ENCODE measurements at places on chromosomes 2 and 18. TPM values are rescaled to one million over a fixed set of nuclear protein-coding genes. Genes with fewer than 3 reads are reported as not detected.

Gene BOLA3
- total RNA-seq: 156 TPM

Gene KIF3C
- total RNA-seq: 10.2 TPM

GRCh38 chr18:8252371-8252770 lies 356.9 kb upstream of the RAB12 start:
- no peak for DNase-seq

DNA sequence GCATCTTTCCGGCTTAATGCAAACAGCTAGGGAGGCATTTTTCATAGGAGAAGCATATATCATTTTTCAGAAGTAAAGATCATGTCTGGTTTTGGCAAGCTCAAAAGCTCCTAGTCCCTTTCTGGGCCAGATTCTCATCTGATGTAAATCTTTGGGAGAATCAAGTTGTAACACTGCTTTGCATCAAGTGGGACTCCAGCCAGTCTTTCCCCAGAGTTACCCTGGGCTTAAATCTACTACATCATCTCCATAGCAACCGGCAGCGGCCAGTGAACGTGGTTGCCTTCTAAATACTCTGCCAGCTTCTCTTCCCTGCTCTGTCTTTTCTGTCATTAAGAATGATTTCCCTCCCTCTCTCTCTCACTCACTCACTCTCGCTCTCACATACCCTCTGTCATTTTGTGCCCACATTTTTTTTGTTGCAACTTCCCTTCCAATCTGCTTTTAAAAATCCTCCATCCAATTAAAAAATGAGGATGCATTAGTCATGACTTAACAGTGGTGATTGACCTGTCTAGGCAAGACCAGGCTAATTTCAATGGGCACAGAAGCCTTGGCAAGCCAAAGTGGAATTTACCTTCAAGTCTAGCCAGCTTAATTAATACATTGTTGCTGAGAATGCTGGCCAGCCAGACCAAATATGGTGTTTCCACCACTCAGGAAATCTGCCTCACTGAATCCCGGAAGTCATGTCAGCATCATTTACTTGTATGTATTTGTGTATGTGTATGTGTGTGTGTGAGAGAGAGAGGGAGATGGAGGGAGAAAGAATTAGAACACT lies 93.0 kb downstream of the NRP2 start:
- no peak for DNase-seq

DNA sequence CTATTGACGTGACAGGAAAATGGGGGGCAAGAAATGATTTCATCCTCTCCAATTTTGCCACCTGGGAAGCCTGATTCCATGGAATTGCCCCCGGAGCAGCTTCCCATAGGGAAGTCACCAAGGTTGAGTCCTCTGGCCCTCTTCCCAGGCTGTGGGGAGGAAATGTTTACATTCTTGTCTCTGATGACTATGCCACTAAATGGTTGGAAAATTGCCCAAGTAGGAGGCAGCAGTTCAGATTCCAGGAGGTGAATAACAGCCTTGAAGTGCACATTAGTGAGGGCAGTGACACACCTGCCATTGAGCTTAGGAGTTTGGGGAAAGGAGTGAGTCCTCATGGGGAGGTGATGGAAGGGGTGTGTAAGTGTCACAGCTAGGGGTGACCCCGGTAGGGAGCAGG lies 449.2 kb upstream of the DCC start:
- DNase-seq: peak; percentile 89

GRCh38 chr18:10006311-10006893 lies 92.6 kb downstream of the VAPA start:
- peak; percentile 18 for DNase-seq

Gene CPO
- total RNA-seq: not detected

GRCh38 chr2:164701565-164701964 lies 80.3 kb upstream of the GRB14 start:
- no peak for DNase-seq

GRCh38 chr2:240203031-240203787 lies 62.8 kb upstream of the OTOS start:
- no peak for DNase-seq

Measured in HT1080 (cell line).